ENCODE measurements at places on chromosomes 1 and 21.
A peak's percentile ranks its signal among the peaks of the same experiment; 100 is the strongest.

DNA sequence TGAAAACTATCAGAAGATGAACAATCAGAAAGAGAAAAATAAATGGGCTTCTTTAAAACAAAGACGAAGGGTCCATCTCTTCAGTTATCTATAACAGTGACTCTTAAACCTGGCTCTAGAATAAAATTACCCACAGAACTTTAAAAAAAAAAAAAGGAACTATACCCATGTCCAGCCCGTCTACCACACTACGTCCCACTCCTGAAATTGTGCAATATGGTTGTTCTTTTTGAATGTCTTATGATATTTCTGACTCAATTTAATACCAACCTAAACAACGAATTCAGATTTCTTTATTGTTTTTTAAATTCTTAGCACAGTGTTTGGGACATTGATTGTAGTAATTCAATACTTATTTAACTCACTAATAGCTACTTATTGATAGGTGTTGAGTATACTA is 246.3 kb downstream of the DPYD start:
- DNase-seq: no peak

DNA sequence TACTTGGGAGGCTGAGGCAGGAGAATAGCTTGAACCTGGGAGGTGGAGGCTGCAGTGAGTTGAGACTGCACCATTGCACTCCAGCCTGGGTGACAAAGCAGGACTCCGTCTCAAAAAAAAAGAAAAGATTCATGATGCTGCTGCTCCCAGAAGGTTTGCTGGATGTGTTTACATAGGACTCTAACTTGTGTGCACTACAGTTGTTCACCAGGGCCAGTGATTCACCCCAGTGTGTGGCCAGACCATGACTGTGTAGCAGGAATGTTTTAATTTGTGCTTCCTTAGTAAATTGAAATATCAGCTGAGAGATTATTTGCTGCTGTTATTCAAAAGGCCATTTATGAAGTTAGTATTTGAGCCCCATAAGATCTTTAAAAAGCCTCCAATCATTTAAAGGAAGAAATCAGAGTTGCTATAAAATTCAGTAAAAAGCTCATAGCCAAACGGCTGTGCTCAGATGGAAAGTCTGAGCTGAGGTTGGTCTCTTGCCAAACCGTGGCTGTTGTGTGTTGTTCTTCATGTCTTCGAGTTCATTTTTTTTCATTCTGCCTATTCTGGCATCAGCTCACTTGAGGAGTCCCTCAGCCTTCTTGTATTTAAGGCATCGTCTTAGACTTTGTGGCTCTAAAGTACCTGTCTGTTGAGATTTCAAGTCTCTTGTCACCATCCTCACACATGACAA is 18.1 kb upstream of the PGD start:
- no peak for DNase-seq

GRCh38 chr1:76944942-76945341 is 77.7 kb downstream of the ST6GALNAC5 start:
- no peak for DNase-seq

GRCh38 chr1:53121319-53122172 is 20.9 kb downstream of the SLC1A7 start:
- DNase-seq: no peak

GRCh38 chr1:28895896-28896608 is 18.3 kb upstream of the EPB41 start:
- no peak for DNase-seq

DNA sequence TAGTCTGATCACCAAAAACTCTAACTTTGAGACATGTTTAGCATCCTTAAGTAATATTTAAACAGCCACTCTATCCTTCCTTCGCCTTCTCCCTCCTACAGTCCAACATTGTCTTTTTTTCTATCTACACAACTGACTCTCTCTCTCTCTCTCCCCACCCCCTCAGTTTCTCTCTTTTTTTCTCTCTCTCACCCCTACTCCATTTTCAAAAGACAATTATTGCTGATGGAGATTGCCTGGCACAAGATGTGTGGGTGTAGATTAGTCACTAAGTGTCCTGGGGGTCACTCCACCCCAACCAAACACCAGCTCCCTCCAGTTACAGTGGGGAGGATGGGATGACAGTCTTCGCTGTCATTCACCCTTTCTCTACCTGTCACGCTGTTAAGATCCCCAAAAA is 94.5 kb upstream of the NFIA start:
- no peak for DNase-seq

DNA sequence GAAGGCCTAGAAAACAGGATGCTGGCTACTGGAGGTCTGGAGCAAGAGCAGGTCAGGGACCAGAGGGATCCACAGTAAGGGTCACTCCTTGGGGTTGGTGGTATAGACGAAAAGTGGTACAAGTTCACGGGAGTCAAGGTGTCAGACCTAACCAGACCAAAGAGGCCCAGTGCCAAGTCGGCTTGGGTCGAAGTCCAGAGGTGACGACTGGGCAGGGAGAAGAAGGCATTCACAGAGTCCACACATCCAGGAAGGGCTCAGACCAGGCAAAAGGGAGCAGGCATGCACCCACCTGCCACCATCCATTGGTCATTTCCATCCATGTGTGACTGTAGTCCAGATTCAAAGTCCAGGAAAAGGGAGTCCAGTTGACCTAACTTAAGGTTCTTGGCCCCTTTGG is 27.1 kb upstream of the SYT6 start:
- no peak for DNase-seq

- no peak for DNase-seq
Observed at GRCh38 chr1:244960904-244961303, 96.6 kb upstream of the HNRNPU start.

DNA sequence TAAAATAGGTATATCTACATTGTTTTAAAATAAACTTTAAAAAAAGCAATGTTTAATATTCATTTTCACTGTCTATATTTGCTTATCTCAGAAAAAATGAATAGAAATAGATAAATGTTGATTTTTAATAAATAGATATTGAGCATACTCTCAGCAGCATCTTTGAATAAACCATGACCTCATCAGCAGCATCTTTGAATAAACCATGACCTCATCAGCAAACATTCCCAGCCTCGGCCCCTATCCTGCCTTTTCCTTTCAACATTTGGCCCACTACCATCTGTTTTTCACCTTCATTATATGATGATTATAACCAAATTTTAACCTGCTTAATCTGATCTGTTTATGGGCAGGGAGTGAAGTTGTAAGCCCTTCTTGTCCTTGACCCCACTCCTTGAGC is 148.7 kb upstream of the SAMSN1 start:
- no peak for DNase-seq

DNA sequence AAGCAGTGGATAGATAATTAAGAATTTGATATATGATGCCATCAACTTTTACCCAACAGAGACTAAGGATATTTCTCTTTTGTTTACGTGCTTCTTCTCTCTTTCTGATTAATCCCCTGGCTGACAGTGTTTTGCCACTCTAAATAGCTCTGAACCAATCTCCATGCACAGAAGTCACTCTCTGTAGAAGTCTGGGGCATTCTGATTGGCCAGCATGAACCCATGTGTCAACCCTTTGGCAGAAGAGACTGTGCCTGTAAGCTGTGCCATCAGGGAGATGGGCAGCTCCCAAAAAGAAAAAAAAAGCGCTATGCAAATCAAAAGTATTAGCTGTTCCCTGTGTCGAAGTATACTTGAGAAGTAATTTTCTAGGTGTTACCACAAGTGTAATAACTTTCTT is 34.1 kb upstream of the NRIP1 start:
- no peak for DNase-seq

- DNase-seq: peak; percentile 9
Observed at GRCh38 chr1:62356257-62356835, 37.1 kb upstream of the KANK4 start.

DNA sequence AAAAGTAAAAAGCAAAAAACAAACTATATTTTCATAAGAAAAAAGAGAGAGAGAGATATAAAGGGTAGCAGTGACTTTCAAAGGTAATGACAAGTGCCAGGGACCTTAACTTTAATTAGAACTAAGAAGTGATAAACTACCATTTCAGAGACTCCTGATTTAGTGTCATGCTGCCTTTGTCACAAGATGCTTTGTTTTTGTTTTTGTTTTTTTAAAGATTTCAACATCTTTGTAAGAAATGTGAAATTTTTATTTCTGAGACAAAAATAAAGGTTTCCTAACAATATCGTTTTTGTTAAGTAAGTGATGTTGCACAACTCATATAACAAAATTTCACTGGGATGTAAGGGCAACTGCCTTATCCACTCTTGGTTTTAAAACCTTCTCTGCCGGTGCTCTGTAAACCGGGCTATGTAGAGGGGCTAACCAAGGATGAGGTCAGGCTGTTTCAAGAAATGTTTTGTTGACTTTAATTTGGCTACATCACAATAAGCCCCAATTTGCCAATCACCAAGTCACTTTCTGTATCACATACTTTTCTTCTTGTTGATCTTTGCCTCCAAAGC is 35.2 kb upstream of the SYT2 start:
- DNase-seq: no peak

DNA sequence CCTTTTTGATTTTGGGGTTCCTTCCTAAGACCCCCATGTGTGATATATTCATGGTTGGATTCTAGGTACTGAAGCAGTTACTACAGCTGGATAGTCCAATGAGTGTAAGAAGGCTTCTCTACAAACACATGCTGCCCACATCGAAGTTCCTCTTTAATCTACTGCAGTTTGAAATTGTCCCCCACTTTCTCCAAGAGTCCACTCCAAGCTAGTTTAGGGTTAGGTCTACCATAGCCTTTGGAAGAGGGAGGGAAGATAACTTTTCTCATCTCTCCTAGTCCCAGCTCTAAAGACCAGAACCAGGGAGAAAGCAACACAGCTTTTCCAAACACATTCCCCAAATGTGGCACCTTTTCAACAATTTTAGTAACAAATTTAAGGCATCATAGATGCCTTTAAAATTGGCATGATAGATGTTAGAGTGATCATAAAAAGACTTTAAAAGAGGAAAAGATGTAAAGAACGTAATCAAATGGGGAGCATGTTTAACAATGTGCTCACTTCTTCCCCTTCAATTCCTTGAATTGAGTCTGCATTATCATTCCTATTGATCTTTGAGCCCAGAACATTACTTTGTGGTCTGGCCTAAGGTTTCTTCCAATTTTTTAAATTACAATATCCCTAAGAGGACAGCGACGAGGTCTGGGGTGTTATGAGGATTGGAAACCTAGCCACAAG is 1.0 kb upstream of the EXO1 start:
- no peak for DNase-seq

- DNase-seq: no peak
Observed at GRCh38 chr1:149917571-149918144, at the start of gene SV2A. Gene SV2A (minus strand): TSS chr1:149917844. CDS start chr1:149913840, 4,004 bp downstream.

GRCh38 chr1:24737368-24738117 is 7.7 kb upstream of the CLIC4 start:
- DNase-seq: no peak

DNA sequence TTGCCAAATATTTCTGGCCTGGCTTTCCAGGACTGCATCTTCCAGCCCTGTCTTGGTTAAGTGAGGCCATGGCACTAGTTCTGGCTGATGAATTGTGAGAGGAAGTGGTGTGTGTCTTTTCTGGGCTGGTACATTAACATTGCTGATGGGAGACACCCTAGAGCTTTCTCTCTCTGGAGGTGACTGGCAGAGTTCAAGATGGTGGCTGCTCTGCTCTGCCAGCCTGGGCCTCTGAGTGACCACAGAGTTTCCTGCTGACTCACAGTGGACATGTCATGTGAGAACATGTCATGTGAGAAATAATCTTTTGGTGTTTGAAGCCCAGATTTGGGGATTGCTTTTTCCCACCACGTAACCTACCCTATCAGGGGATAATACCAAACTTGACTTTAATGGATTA is 218.0 kb upstream of the KIAA0040 start:
- no peak for DNase-seq

DNA sequence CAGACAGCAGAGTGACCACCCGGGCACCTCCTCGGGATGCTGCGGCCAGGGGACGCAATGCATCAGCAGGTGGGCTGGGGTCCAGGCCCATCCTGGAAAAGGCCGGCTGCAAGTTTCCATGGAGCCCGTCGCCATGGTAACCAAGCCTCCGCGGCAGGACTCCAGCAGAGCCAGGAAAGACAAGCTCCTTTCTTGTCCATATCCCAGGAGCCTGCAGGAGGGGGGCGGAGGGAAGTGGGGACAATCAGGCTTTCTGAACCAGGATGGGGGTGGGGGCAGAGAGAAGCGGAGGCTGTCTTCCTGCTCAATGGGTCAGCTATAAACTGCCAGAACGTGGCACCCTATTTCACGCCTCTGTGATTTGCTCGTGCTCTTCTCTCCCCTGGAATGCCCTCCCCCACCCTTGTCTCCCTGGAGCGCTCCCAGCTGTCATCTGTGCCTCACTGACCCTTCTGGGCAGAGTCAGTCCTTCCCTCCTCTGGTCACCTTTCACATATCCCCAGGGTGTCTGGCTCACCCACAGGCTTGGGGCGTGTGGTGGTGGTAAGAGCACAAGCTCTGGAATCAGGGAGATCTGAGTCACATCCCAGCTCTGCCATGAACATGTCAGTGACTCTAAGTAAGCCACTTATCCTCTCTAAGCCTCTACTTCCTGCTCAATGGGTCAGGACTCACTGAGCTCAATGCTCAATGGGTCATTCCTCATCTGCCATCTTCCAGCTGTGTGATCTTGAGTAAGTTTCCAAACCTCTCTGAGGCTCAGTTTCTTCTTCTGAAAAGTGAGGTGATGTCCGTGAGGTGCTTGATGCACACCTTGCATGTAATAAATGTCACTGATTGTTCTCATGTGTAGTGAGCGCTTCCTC is 58.9 kb upstream of the LAPTM5 start:
- no peak for DNase-seq
